ENCODE measurements at places on chromosomes 11 and 22.

DNA sequence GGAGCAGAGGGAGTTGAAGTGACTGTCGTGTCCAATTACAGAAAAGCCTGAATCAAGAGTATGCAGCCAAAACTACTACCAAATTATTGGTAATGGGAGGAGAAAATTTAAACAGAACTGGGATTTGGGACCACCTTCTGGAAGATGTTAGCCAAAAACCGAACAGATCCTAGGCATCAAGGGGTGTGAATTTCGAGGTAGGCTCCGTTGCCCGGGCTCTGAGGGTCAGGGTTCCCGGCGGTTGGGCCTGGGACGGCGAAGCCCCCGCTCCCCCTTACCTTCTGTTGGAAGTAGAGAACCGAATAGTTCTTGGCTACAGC lies 313 bp downstream of the PRCP start:
- DNase-seq: no peak

DNA sequence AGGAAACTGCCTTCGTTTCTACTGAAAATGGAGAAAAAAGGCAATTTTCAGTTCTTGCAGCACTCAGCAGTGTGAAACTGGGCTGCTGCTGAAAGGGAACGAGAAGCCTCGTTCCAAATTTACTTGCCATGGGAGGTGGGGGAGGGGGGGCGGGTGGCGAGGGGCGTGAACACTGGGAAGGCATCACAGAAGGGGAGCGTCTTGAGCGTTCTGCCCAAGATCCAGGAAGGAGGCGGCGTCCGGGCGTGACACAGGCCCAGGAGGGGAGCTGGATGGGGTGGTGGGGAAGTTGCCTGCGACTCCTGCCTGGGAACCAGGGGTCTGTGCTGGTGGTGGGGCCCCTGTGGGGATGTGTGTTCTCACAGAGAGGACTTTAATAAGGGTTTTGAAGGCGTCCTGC lies 213.5 kb downstream of the CTTN start:
- no peak for DNase-seq

DNA sequence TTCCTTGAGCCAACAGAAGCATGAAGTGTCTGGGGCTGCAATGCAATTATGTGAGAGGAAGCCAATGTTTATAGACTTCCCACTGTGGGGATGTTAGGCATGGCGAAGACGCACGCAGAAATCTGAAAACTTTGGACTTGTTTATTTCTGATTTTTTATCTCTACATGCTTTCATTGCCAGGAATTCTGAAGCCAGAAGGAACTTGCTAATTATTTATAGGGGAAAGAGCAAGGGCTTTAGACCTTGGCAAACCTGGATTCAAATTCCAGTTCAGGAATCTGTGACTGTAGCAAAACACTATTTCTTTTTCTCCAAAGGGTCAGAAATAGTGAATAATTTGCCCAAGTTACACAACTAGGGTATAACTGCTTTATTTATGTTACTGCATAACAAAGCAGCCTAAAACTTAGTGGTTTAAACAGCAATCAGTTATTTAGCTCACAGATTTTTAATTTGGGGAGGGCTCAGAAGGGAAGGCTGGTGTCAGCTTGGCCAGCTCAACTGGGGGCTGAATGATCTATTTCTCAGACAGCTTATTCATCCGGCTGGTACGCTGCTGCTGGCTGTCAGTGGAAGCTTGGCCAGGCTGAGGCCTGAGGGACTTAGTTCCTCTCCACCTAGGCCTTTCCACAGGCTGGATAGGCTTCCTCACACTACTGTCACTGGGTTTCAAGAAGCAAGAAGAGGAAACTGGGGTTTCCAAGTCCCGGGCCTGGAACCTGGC lies 1.9 kb upstream of the OR6Q1 start:
- DNase-seq: no peak

- DNase-seq: no peak
Measured at GRCh38 chr11:69435161-69435986, 46.1 kb upstream of the LINC01488 start.

- DNase-seq: no peak
Measured at GRCh38 chr22:42596336-42596735, 18.3 kb downstream of the POLDIP3 start.

GRCh38 chr11:77397631-77398030 lies 76.3 kb downstream of the PAK1 start:
- DNase-seq: no peak

DNA sequence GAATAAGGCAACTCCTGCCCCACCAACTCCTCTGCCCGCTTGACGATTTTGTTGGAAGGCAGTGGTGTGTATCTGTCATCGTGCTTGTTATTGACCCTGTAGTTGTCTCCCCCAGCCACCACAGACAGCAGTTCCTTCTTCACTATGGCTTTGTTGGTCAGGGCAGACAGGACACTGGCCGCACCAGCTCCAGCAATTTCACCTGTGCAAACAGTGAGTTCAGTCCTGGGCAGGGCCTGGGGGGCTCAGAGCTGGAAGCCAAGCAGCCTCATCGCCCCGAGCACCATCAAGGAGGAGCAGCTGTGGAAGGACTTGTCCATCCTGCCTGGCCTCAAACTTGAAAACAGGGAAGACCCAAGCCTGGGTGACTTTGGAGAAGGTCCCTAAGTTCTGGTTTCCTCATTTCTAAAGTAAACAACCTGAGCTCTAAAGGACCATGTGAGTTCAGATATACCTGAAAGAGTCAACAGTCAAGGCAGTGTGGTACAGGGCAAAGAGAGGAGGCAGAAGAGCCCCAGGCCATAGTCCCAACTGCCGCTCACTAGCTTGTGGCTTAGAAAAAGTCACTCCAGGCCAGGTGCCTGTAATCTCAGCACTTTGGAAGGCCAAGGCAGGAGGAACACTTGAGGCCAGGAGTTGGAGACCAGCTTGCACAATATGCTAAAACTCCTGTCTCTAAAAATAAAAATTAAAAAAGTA lies 4.6 kb downstream of the PLAAT2 start:
- DNase-seq: no peak

DNA sequence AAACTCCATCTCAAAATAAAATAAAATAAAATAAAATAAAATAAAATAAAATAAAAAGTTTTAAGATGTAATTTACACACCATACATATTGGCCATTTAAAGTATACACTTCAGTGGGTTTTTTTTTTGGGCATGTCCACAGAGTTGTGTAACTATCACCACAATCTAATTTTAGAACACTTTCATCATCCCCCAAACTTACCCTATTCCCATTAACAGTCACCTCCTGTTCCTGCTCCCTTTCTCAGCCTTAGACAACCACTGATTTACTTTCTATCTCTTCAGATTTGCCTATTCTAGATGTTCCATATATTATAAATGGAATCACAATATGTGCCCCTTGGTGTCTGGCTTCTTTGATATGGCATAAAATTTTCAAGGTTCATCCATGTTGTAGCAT lies 4.6 kb upstream of the ACER3 start:
- DNase-seq: no peak

DNA sequence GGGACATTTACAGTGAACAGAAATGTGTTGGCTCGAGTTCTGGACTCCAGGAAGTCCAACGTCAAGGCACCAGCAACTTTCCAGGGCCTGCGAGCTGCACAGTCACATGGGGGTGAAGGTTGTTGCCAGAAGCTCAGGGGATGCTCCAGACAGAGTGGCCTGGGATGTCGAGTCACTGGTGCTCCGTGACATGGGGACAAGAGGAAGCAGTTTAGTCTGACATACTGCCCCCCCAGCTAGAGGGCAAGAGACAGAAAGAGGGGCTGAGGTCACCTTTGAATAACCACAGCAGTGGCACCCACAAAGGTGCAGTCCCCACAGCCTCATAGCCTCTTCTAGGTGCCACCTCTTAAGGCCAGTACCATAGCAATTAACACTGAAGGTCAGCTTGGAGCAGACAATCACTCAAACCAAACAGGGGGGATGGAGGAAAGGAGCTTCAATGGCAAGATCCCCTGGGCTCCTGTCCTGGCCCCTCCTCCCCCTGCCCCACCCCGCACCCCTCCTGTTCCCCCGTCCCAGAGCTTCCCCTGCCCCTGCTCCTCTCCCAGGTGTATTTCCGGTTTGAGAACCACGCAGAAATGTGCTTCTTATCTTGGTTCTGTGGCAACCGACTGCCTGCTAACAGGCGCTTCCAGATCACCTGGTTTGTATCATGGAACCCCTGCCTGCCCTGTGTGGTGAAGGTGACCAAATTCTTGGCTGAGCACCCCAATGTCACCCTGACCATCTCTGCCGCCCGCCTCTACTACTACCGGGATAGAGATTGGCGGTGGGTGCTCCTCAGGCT lies 3.8 kb downstream of the APOBEC3D start:
- DNase-seq: peak; percentile 53

DNA sequence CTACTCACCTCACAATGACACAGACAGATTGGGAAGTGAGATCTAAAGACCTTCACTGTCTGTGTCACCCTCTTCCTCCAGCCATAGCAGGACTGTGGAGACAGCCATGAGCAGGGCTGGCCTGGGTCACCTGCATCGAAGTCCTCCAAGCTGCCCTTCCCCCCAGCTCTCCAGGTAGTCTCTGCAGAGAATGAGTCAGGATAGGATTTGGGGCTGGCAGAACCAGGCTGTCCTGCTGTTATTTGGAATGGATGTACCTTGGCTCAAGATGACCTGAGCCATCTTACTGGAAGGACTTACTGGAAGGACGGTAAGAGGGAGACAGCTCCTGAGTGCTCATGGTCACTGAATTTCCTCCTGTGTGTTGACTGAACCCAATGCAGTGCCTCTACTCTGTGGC lies 29.2 kb downstream of the GGTLC2 start:
- DNase-seq: no peak

GRCh38 chr11:121755191-121755590 lies 302.4 kb upstream of the SORL1-AS1 start:
- DNase-seq: no peak

DNA sequence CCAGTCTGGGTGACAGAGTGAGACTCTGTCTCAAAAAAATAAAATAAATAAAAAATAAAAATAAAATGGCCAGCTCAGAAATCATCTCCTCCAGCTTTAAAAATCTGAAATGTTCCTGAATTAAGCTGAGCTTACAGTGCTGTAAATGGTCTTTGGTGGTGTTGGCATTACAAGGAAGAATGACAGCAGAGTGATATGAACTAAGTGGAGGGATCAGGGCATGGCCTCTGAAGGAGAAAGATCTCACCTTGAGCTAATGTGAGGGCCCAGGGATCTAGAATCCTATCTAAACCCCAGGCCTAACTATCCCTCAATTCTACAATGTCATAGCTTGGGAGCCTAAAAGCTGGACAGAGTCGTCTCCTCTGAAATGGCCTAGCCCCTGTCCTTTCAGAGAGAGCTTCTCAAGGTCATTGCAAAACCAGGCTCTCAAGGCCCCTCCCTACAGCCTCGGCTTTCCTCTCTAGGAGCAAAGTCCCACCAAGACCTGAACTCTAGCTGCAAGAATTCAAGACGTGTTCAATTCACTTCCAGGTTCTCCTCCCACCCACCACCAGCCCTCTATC lies 345.4 kb downstream of the BUD13 start:
- no peak for DNase-seq

- DNase-seq: no peak
Measured at GRCh38 chr11:1203505-1204271, 19.2 kb upstream of the MUC5B start.

GRCh38 chr11:44032299-44033085 lies 15.3 kb upstream of the ACCSL start:
- DNase-seq: no peak

DNA sequence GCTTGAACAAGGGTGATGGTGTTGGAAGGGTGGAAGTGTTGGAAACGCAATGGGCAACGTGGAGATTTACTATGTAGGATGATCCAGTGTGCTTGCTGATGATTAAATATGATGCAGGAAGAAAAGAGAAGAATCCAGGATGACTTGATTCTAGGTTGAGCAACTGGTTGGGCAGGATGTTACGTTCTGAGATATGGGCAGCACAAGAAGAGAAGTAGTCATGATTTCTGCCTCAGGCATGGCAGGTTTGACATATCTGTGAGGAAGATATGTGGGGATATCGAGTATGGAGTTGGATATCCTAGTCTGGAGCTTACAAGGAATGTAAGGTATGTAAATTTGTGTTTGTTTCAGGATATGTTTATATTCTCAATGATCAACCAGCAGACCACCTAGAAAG lies 1.9 kb downstream of the OR52K1 start:
- no peak for DNase-seq

- DNase-seq: no peak
Measured at GRCh38 chr22:42623756-42624441, 9.2 kb upstream of the POLDIP3 start.

DNA sequence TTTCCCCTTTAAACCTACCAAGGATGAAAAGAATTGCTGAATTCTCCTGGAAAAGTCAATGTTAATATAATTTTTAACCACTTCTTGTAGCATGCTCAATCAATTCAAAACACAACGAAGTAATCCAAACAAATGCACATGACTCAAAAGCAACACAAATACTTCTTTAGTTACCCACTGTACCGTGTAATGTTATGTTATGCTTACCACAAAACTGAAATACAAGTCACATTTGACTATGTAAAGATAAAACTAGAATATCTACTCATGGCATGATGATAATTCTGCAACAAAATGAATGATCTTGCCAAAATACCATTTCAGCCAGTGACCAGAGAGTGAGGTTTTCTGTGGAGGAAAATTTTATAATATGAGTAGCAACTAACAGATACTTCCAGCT lies 587.0 kb downstream of the DLG2 start:
- DNase-seq: no peak

- no peak for DNase-seq
Measured at GRCh38 chr11:10401256-10401655, 53.8 kb upstream of the AMPD3 start.

- no peak for DNase-seq
Measured at GRCh38 chr11:13446444-13446843, 16.6 kb downstream of the BTBD10 start.

- no peak for DNase-seq
Measured at GRCh38 chr22:36017651-36018091, 11.0 kb downstream of the RBFOX2 start.

GRCh38 chr11:58965246-58965985 lies 26.1 kb downstream of the GLYATL1 start:
- DNase-seq: no peak

DNA sequence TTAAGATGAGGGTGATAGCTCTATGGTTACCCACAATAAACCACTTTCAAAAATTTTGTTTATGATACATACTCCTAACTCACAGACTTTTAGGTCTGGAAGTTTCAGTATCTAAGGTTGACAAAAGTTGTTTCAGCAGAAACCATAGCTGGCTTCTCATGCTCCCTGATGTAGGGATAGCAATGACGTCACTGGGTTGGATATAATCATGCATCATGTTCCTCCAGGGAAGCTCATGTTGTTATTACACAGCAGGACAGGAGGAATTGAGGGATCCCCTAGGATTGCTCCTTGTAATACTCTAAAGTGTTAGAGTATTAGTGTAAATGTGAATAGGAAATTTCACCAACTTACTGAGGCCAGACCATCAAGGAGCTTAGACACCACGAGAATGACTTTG lies 23.6 kb downstream of the APOL3 start:
- DNase-seq: no peak

GRCh38 chr22:27273853-27274252 lies 527.7 kb downstream of the MN1 start:
- no peak for DNase-seq

Measured in CD4-positive, alpha-beta T cell treated with Interleukin-10 for 1 hour (primary cell).